ENCODE measurements at places on chromosomes 12 and 14. TPM values are rescaled to one million over a fixed set of nuclear protein-coding genes. Genes with fewer than 3 reads are reported as not detected.

NPFF gene
- not detected for total RNA-seq

CLEC2D gene
- total RNA-seq = 0.65 TPM

LIN7A gene
- 0.14 TPM for total RNA-seq

TMEM229B gene
- 0.23 TPM for total RNA-seq

TSHR gene
- total RNA-seq = not detected

CCDC197 gene
- not detected for total RNA-seq

IL26 gene
- total RNA-seq = not detected

TSPAN8 gene
- total RNA-seq = 0.65 TPM

NCAPD2 gene
- total RNA-seq = 58.4 TPM

TEX52 gene
- not detected for total RNA-seq
